Activated CD4-positive, alpha-beta T cell treated with anti-CD3 and anti-CD28 coated beads, Interleukin-10, Interleukin-2, amounts not matched to agents 100 ng/mL and 50 ng/mL, durations not matched to agents 16 hours and 8 hours (primary cell): ENCODE measurements at places on chromosomes 6 and 20.

DNA sequence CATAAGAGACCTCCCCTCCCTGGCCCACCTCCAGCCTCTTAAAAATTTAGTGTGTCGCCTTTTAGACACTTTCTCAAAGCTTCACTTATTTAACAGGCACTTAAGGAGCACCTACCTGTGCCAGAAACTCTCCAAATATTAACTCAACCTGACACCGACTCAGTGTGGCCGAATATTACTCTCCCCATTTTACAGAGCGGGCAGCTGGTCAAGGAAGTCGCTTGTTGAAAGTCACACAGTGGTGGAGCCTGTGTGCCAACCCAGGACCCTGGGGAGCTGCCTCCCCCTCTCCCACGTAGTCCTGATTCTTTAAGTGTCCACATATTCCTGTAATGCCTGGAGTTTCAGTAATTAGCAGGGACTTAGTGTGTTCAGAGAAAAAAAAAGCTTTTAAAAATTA lies 1.0 kb upstream of the PMEPA1 start:
- no peak for DNase-seq

DNA sequence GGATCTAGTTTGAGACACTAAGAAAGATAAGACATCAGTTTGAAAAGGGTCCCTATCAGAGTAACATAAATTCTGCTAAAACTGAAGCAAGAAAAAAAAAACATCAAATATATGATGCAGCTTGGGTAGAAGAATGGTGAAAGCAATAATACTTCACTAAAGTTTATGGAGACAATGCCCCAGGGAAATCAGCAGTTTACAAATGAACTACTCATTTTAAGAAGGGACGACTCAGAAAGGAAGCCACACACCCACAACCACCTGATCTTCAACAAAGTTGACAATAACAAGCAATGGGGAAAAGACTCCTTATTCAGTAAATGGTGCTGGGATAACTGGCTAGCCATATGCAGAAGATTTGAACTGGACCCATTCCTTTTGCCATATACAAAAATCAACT lies 143.5 kb downstream of the TPBG start:
- DNase-seq: peak; percentile 5

DNA sequence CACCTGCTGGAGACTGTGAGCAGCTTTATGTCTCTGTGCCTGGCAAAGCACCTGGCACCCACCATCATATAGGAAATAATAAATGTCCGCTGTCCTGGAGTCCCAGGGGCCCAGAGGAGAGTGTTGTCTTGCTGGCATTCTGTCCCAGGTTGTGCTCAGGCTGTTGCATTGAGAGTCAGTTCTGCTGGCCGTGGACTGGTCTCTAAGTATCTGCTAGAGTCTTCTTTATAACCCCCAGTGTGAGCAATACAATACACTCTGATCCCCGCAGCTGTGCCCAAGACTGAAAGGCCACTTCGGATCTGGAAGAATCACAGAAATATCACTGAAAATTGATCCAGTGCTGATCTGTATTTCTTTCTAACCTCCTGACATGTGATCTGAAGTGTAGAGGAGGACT lies 38.3 kb upstream of the HINT3 start:
- no peak for DNase-seq

GRCh38 chr6:114588726-114589125 lies 245.9 kb upstream of the HS3ST5 start:
- DNase-seq: no peak

GRCh38 chr6:157187182-157188083 lies 135.9 kb downstream of the TMEM242 start:
- DNase-seq: no peak

DNA sequence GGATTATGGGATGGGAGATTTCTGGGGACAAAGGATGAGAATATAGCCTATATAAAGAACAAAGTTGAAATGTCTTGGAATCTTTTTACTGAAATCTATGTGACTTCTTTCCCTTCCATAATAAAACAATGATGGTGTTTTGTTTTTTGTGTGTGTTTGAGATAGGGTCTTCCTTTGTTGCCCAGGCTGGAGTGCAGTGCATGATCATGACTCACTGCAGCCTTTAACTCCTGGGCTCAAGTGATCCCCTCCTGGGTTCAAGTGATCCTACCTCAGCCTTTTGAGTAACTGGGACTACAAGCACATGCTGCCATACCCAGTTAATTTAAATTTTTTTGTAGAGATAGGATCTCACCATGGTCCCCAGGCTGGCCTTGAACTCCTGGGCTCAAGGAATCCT lies 50.9 kb downstream of the FAM217A start:
- DNase-seq: no peak

DNA sequence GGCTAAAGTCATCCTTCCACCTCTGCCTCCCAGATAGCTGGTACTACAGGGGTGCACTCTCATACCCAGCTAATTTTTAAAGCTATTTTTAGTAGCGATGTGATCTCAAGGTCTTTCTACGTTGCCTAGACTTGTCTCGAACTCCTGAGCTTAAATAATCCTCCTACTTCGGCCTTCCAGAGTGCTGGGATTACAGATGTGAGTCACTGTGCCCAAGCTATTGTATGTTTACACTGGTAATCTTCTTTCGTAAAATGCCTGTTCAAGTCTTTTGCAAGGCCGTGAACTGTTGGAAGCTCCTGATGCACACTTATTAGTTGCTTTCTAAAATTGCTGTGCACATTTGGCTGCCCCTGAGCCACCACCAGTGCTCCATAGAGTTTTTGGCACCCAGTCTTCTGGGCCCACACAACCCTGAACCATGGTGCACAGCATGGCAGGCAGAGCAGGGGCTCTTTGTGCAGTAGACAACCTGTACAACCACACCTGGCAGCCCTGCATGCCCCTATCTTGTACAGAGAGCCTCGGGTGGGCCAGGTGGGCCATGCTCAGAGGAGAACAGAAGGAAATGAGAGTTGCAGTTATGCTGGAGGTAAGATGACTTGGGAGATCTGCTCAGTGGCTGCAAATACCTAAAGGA lies 33.3 kb downstream of the PDRG1 start:
- no peak for DNase-seq

DNA sequence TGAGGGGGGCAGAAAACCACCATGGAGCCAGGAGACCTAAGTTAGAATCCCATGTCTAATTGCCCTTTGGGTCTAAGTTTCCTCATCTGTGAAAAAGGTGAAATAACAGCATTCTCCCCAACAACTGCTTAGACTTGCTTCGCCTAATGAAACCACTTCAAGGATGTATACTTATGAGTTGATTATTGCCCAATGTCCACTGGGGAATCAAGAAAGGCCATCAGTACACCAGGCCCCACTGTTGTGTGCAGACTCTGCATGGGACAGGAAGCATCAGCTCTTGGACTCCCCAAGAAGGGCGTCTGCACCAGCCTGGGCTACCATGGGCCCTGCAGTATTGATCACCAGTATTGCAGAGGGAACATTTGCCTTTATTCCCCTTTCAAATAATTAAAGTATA lies 189.6 kb downstream of the MAFB start:
- no peak for DNase-seq

- DNase-seq: no peak
Measured at GRCh38 chr6:127996925-127997324, 96.1 kb upstream of the THEMIS start.

DNA sequence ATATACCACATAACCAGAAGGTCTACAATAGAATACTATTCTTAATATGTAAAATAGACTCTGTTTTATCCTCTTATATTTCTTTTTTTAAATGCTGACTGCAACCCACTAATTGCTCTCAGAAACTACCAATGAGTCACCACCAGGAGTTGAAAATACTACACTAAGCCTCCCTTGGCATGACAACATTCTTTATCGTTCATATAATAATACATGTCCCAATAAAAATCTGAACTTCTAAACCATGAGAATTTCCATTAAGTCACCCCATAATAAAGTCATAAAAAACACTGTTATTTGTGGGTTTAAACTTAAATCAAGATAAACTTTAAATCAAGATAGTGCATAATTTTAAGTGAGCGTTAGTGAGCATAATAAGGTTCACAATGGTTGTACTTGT lies 4.2 kb downstream of the HACE1 start:
- no peak for DNase-seq

GRCh38 chr6:116963972-116964371 lies 86.9 kb downstream of the RFX6 start:
- DNase-seq: no peak

GRCh38 chr6:53998303-53998702 lies 112.9 kb upstream of the MLIP start:
- DNase-seq: no peak

DNA sequence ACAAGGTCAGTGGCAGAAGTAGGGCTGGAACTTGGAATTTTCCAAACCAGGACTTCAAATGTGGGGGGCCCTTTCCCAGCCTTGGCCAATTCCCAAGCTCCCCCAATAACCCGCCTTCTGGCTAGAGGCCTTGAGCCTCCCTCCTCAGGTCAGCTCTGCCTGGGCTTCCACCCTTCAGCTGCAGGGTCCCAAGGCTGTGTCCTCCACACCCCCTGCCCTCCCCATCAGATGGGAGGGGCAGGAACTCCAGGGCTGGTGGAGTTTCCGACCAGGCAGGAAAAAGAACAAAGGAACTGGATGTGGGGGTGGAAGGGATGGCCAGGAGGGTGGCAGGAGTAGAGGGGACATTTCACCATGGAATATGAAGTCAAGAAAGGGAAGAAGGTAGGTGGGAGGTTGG lies at the start of gene CCM2L:
TSS of gene CCM2L (plus strand) at position 338 of the 400 bp plus-strand sequence. CDS start at position 355, 17 bp downstream.
- DNase-seq: no peak

DNA sequence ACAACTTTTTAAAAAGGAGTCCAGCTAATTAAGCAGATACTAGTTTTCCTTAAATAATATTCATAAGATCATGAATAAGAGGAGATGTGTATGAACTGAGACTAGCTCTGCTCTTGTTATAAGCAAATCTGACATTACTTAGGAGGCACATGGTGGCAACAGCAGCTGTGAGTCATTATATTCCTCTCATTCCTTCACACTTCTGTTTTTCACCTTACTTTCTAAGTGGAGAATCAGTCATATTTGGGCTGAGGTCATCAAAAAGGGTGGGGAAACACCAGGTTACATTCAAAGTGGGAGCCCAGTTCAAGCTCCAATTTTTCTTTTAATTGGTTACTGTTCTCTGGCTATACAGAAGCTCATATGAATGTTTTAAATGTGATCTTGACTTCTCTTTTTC lies 6.0 kb upstream of the RIPPLY2 start:
- DNase-seq: peak; percentile 38

GRCh38 chr6:127547215-127547614 lies 28.1 kb upstream of the MTCL3 start:
- peak; percentile 27 for DNase-seq

- DNase-seq: no peak
Measured at GRCh38 chr20:51801122-51801822, 1.0 kb downstream of the SALL4 start.

GRCh38 chr6:37256692-37257319 lies 766 bp upstream of the TBC1D22B start:
- DNase-seq: no peak

DNA sequence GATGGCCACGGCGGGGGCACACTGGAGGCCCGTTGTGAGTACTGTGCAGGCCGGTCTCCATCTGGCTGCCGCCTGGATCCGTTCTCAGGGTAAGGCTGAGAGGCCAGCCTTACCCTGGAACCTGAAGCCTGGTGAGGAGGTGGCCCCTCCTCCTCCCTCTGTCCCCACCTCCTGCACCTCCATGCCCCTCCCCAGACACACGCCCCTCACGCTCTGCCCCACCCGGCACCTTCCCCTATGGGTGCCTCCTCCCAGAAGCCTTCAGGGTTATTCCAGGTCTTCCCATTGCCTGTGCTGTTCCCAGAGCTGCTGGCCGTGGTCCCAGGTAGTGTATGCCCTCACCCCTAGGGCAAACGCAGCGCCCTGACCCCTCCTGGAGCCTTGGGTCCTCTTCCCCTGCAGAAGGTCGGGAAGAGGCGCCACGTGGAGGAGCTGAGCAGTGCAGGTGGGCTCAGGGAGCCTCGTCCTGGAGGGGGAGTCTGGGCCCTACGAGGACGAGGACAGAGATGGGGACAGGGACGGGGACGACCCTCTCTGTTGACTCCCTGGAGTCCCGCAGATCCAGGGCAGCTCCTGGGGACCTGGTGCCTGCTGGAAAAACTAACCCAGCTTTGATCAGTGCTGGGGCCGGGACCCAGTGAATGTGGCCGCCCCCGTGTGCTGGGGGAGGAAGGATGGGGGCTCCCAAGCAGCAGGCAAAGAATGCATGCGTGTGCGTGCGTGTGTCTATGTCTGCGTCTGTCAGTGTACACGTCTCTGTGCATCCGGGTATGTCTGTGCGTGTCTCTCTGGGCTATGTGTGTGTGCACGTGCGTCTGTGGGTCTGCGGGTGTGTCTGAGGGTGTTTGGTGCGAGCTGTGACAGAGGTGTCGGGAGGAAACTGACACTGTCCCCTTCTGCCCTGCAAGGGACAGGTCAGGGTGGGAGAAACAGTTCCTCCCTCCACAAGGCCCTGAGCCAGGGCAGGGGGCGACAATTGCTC lies 8.2 kb upstream of the HRH3 start:
- no peak for DNase-seq

GRCh38 chr6:21274851-21275250 lies 318.7 kb upstream of the SOX4 start:
- DNase-seq: no peak

GRCh38 chr20:63858393-63859165 lies 2.7 kb upstream of the ABHD16B start:
- no peak for DNase-seq

DNA sequence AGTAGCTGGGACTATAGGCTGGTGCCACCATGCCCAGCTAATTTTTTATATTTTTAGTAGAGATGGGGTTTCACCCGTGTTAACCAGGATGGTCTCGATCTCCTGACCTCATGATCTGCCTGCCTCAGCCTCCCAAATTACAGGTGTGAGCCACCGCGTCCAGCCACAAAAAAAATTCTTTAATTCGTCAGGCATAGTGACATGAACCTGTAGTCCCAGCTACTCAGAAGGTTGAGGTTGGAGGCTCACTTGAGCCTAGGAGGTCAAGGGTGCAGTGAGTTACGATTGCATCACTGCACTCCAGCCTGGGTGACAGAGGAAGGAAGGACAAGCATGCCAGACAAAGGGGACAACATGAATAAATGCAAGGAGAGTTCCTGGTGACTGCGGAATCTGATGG lies 19.5 kb upstream of the ASXL1 start:
- DNase-seq: no peak

GRCh38 chr6:119350952-119351372 lies 1.4 kb upstream of the MAN1A1 start:
- DNase-seq: peak; percentile 42
